ENCODE measurements at places on chromosomes 3 and 15.

DNA sequence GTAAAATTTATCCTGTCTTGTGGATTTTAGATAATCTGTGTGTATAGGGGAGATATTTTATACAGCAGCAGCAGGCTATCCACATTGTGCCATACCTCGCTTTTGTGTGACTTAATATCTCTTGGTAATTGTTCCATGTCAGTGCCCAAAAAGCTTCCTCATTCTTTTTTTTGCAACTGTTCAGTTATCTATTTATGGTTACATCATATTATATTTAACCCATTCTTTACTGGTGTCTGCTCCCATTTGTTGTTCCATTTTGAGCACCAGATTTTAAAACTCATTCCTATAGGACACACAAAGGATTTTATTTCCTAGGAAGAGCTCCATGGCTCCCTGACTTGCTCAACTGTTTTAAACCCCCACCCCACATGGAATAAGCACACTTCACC is 86.3 kb upstream of the RASGRP1 start:
- DNase-seq: no peak

GRCh38 chr15:60392986-60393790 is 4.6 kb downstream of the ANXA2 start:
- no peak for DNase-seq

DNA sequence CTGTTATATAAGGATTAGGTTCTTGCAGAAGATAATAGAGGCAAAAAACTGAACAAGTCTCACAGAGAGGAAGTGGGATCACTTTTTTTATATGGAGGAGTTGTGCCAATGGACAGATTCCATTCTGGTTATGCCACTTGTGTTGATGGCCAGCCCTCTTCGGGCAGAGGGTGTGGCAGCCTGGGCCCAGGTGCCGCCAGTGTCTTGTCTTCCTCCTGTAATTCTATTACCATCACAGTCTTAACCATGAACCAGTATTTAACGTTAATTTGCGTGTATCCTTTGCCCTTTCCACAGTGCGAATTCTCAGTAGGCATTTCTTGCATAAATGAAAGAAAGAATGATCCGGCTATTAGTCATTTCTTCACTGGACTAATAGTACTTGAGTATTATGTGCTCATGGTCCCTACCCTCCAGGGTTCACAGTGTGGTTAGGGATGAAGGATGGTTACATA is 7.0 kb upstream of the USP4 start:
- no peak for DNase-seq

GRCh38 chr3:127651516-127652172 is 21.1 kb upstream of the ABTB1 start:
- no peak for DNase-seq

DNA sequence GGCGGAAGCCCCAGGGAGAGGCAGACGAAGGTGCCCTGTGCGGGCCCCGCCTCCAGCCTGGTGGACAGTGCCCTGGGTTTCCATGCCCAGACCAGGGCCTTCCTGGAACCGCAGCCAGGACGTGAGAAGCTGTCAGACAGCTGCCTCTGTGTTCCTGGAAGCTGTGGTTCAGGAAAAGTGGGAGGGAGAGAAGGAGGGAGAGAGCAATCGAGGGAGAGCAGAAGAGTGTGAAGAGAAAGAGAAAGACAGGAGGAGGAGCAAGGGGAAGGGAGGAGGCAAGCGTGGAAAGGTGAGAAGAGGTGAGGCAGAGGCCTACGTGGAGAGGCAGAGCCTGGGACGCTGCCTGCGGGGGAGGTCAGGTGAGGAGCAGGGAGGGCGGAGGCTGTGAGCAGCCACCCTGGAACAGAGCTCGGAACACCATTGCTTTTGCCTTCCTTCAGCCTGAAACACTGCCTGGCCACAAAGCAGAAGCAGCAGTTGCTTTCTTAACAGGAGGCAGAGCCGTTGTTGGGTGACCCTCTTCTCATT is 18.6 kb downstream of the ZDHHC19 start:
- DNase-seq: no peak

GRCh38 chr3:113685124-113685523 is 11.3 kb downstream of the USF3 start:
- no peak for DNase-seq

DNA sequence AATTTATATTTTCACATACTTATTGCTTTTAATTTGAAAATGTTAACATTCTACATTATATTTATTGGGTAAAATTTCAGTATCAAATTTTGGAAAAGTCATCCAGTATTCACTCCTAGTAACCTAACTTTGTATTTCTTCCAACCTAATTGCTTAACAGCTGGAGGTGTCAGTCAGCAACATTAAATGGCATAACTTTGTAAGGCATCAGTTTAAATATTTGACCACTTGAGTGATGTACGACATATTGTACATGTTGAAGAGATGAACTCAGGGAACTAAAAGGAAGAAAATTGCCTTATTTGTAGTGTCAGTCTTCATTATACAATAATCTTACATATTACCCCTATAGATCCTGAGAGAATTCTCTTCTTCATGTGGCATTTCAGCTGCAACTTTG is 326.8 kb downstream of the NAALADL2 start:
- DNase-seq: no peak

DNA sequence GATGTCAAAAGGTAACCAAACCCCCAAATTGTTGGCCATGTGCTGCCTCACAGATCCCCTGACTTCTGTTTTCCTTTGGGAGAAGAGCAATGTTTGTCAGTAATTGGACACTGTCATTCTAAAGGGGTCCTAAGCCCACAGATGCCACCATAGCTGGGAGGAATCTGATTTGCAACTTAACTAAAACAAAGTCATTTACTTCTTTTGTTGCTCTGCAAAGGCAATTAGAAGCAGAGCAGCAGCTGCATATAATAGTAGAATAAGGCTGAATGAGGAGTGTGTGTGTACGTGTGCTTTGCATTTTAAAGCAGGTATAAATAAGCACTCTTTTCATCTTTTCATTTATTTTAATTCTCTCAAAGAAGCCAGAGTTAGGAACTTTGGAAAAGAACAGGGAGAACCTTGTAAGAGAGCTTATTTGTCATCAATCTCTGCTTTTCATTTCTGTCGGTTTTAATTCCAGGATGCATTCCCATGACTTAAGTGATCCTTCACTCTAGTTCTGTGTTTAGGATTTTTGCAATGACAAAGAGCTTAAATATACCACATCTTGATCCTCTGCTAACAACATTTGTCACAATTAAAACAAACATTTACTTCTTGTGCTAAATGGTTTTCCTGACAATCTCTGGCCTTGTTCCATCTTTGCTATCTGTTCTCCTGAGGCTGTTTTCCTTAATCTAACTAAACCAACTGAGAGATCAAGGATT is 530.2 kb upstream of the CBLB start:
- no peak for DNase-seq

DNA sequence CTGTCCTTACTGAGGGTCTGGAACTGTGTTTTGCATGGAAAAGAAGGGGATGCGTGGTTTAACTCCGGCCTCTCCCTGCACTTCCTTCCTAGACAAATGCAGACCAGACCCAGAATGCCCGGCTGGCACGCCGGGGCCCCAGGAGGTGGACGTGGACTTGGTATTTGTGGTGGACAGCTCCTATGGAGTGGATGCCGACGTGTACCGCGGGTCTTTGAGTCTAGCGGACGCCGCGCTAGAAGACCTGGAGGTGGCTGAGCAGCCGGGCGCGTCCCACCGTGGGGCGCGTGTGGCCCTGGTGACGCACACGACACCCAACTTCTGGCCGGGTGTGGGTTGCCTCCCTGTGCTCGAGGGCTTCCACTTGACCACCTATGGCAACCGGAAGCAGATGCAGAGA is 81.8 kb upstream of the COL6A5 start:
- no peak for DNase-seq

- DNase-seq: no peak
Observed at GRCh38 chr3:195761567-195762248, 40.9 kb downstream of the MUC20 start.

DNA sequence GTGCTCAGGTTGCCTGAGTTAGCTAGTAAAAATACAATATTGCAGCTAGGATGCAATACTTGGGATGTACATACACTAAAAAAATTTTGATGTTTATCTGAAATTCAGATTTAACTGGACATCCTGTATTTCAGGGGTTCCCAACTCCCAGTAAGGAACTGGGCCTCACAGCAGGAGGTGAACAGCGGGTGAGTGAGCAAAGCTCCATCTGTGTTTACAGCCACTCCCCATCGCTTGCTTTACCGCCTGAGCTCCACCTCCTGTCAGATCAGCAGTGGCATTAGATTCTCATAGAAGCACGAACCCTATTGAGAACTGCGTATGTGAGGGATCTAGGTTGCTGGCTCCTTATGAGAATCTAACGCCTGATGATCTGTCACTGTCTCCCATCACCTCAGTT is 285.1 kb upstream of the PROK2 start:
- DNase-seq: no peak

GRCh38 chr3:75396316-75396802 is 267.8 kb upstream of the FRG2C start:
- no peak for DNase-seq

DNA sequence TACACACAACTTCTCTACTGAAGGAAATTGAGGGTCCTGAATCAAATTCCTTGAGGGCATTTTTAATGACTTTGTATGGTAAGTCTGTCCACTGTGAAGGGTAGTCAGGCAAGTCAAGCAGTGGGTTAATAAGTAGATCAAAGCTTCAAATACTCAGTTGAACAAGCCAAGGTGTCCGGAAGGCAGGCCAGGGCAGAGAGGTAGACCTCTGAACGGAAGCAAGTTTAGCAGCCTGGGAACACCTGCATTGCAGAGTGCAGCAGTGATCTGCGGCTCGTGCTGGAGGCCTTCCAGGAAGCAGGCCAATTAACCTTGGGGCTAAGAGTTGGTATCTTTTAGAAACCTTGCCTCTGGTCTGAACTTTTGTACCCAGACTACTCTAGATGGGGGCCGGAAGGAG is 143.8 kb downstream of the LRTM1 start:
- DNase-seq: no peak

- DNase-seq: no peak
Observed at GRCh38 chr15:95799286-95800200, 531.0 kb upstream of the NR2F2 start.

DNA sequence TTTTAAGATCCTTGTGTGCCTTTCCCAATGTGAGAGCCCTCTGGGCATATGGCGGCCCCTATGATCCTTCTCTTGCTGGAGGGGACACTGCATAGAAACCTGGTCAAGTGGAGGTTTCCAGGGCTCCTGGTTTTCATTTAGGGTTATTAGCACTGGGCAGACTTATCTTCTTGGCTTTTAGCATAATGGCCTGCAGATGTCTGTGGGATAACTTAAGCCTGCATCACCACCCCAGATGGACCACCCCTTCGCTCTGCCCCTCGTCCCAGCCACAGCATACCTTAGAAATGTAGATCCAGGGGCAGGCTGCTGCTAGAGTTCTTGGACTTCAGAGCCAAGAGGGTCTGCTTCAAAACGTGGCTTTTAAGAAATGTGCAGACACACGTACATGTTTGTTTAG is 340.3 kb upstream of the CTDSPL start:
- DNase-seq: no peak

DNA sequence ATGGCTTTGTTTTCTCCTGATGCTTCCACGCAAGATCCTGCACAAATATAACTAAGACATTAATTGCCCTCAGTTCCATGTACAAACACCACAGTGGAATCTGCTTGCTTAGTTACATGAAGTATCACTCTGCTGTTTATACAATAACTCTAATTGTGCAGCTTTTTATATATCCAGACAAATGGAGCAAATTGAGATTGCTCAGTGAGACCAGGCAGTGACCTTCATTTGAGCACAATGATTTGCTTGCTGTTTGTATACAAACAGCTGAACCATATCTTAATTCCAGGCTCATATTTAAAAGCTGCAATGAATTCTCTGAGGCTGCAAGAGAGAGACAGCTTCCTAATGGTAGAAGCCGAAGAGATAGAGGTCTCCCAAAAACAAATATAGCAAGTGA is 243.7 kb downstream of the CADPS start:
- DNase-seq: no peak

DNA sequence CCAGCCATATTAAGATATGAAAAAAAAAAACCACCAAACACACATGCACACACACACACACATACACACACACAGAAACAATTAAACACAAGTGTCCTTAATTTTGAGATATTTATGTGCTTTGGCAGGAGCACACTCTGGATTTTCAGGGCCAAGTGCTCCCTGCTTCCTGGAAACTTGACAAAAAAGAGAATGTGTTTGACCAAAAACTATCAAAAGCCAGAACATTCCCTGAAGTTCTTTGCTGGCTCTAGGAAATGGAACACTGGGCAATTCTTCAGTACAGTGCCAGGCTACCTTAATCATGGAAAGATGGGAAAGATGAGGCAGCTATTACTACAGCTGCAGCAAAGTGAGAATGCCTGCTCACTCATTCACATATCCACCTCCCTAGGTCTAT is 44.6 kb downstream of the P3H2 start:
- DNase-seq: no peak

- no peak for DNase-seq
Observed at GRCh38 chr3:24550588-24550987, 55.9 kb upstream of the THRB start.

- no peak for DNase-seq
Observed at GRCh38 chr3:3745693-3746092, 53.5 kb upstream of the LRRN1 start.

All from omental fat pad (tissue), 4 donors.